ENCODE measurements at places on chromosomes 11 and 22.
A peak's percentile ranks its signal among the peaks of the same experiment; 100 is the strongest.

DNA sequence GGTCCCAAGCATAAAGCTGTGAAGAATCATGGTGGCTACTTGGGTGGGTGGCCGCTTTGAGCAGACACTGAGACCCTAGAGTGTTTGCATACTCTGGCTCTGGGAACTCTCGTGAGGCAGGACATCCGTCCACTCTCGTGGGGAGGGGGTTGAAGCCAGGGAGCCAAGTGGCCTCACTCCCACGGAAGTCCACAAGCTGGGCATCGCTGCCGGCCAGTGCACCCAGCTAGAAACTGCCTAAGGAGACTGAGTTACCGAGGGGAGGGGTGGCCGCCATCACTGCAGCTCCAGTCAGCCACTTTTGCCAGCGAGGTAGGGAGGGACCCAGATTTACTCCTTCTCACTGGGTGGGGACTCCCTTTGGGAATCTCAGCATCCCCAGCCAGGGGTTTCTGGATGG lies 20.5 kb downstream of the MRGPRX2 start:
- no peak for DNase-seq
- no peaks in the 10 kb centered on the region for H3K4me1 ChIP-seq
- H3K27ac ChIP-seq: no peak overlapping the region
- no peak overlapping the region for H3K4me3 ChIP-seq
- no peaks in the 10 kb centered on the region for H3K36me3 ChIP-seq

DNA sequence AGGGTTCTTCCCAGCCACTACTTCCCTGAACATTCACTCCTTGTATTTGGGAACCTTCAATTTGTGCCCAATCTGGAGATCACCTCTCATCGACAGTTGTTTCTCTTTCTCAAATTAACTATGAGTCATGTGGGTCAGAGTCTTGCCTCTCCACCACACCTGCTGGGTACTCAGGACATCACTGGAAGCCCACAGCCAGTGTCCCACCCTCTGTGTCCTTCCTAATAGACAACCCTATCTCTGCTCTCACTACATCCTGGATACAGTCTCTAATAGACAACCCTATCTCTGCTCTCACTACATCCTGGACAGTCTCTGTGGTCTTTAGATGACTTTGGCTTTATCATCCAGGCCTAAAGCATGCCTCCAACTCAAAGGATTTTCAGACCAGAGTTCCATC lies 70.1 kb downstream of the ARL14EP start:
- H3K4me1 ChIP-seq: peaks cover 25% of the 10 kb centered on the region
- H3K36me3 ChIP-seq: no peaks in the 10 kb centered on the region
- DNase-seq: no peak
- H3K27me3 ChIP-seq: no peaks in the 10 kb centered on the region

DNA sequence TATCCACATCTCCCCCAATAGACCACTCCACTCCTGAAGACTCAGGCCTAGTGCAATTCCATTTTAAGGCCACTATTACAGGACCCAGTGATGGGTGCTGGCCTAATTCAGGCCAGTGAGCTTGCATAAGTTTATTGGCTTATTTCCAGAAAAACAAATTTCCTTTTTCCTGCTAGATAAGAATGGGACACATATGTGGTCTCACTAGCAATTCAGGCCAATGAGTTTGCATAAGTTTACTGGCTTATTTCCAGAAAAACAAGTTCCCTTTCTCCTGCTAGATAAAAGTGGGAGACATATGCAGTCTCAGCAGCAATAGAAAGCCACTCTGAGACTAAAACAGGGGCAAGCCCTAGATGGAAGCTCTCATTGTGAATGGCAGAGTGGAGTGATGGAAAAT lies 22.4 kb downstream of the ADM start:
- no peaks in the 10 kb centered on the region for H3K36me3 ChIP-seq
- H3K27me3 ChIP-seq: no peaks in the 10 kb centered on the region
- H3K4me1 ChIP-seq: peaks cover 75% of the 10 kb centered on the region
- peak overlapping the region; percentile 60 for H3K27ac ChIP-seq
- no peak overlapping the region for H3K4me3 ChIP-seq

DNA sequence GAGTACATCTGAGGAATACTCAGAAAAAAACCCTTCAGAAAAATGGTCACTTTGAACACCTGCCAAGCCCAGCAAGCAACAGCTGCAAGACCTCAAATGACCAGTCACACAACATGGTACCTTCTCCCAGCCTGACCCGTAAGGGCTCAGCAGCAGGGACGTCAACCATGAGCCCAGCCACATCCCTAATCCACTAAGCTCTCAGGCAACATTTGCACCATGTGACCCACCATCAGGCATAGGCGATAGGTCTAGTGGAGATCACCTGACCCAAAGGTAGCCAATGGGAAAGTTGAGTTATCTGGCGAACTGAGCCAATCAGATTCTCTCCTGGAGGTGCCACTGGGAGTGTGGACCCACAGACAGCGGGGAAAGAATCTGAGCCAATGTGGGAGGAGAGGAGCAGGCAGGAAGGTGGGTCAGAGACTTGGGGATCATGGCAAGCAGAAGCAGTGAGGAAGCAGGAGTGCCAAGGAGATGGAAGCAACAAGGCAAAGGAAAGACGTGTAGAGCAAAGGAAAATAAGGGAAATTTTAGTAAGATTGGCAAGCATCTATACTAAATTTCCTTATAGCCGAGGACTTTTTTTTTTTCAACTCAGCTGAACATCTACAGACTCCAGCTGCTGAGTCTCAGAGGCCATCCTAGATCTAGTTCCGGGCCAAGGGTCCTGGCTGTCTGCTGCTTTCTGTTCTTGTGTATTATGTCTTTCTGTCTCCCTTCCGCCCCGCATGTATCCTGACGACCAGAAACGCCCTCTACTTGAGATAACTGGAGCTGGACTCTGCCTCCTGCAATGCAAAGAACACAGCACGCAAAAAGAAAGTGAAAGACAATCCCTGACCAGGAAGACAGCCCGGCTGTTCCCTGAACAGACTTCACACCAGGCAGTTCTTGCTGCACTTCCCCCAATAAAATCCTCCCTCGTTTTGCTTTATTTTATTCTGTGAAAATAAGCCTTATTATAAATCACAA lies 11.0 kb upstream of the PLAAT2 start:
- no peaks in the 10 kb centered on the region for H3K36me3 ChIP-seq
- H3K27me3 ChIP-seq: no peaks in the 10 kb centered on the region
- H3K4me1 ChIP-seq: peaks cover 29% of the 10 kb centered on the region
- peak overlapping the region; percentile 79 for H3K27ac ChIP-seq
- peak; percentile 46 for DNase-seq

DNA sequence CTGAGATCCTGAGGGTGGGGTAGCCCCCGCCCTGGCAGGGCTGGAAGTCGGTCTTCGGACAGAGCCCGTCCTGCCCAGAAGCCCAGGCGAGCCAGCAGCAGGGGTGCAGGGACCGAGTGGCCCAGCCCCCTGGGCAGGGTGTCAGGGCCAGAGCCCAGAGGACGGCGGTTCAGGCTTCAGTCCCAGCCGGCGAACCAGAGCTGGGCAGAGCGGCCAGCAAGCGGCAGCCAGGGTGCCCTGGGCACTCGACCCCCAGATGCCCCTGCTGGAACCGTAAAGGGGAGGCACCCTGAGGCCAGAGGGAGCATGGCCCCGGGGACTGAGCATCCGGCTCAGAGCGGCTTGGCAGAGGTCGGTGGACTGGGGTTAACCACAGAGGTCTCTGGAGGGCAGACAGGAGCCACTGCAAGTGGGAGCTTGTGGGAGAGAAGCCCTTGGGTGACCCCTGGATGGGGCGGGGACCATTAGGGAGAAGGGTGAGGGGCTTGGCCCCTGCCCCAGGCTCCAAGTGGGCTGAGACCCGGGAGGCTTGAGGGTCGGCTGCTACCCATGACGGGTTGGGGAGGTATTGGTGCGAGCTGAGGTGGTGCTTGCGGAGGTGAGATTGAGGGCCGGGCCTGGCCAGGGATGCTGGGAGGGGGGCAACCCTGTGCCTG lies 15.9 kb downstream of the LSP1 start:
- H3K27ac ChIP-seq: peak overlapping the region; percentile 8
- no peak for DNase-seq
- H3K4me1 ChIP-seq: no peaks in the 10 kb centered on the region
- no peaks in the 10 kb centered on the region for H3K27me3 ChIP-seq
- peak overlapping the region; percentile 10 for H3K4me3 ChIP-seq
- H3K36me3 ChIP-seq: no peaks in the 10 kb centered on the region

DNA sequence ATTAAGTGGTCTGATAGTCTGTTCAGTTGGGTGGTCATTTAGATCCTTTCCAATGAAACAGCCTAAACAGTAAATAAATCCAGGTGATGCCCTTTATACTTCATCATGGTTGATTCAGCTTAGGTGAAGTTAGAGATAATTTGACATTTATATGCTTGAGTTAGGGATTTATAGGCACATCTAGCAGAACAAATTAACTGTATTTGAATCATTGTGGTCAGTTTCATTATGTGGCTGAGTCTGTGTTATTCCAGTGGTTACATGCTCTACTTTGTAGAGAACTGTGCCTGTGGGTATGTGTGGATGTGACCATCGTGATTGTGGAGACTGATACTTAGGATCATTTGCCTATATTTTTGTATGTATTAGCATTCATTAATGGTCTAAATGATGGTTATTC lies 194.6 kb downstream of the DDX10 start:
- DNase-seq: no peak
- no peak overlapping the region for H3K4me3 ChIP-seq
- H3K36me3 ChIP-seq: no peaks in the 10 kb centered on the region
- H3K27me3 ChIP-seq: no peaks in the 10 kb centered on the region
- H3K27ac ChIP-seq: no peak overlapping the region

- H3K36me3 ChIP-seq: peaks cover 88% of the 10 kb centered on the region
- no peak overlapping the region for H3K27ac ChIP-seq
- H3K4me1 ChIP-seq: no peaks in the 10 kb centered on the region
- no peak overlapping the region for H3K4me3 ChIP-seq
Observed at GRCh38 chr22:26461188-26461810, 22.3 kb downstream of the HPS4 start.

DNA sequence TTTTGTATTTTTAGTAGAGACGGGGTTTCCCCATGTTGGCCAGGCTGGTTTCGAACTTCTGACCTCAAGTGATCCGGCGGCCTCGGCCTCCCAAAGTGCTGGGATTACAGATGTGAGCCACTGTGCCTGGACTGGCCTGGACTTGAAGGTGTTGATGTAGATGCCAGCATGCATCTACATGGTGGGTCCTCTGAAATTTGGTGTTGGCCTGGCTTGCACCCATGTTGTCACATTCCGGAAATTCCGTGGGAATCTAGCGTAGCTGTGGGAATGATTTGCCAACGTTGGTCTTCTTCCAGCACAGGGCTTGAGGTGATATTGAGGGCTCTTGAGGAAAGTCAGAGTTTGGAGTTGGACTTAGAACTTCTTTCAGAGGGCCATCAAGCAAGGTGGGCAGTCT lies 6.5 kb downstream of the PACS1 start:
- no peak overlapping the region for H3K4me3 ChIP-seq
- no peaks in the 10 kb centered on the region for H3K27me3 ChIP-seq
- H3K4me1 ChIP-seq: peaks cover 19% of the 10 kb centered on the region
- DNase-seq: no peak
- H3K27ac ChIP-seq: no peak overlapping the region

- peak overlapping the region; percentile 48 for H3K4me3 ChIP-seq
- H3K4me1 ChIP-seq: no peaks in the 10 kb centered on the region
- H3K27ac ChIP-seq: peak overlapping the region; percentile 72
- H3K27me3 ChIP-seq: no peaks in the 10 kb centered on the region
- H3K36me3 ChIP-seq: no peaks in the 10 kb centered on the region
- no peak for DNase-seq
Observed at GRCh38 chr11:2891326-2892214, 6.0 kb upstream of the CDKN1C start.

GRCh38 chr11:110377434-110377833 lies 52.3 kb upstream of the FDX1 start:
- H3K4me3 ChIP-seq: no peak overlapping the region
- H3K4me1 ChIP-seq: peaks cover 8% of the 10 kb centered on the region
- no peak overlapping the region for H3K27ac ChIP-seq
- no peak for DNase-seq
- H3K36me3 ChIP-seq: no peaks in the 10 kb centered on the region

GRCh38 chr22:19242699-19243098 lies 48.8 kb downstream of the CLTCL1 start:
- H3K27me3 ChIP-seq: no peaks in the 10 kb centered on the region
- H3K4me1 ChIP-seq: no peaks in the 10 kb centered on the region
- H3K27ac ChIP-seq: no peak overlapping the region
- no peaks in the 10 kb centered on the region for H3K36me3 ChIP-seq
- no peak for DNase-seq

DNA sequence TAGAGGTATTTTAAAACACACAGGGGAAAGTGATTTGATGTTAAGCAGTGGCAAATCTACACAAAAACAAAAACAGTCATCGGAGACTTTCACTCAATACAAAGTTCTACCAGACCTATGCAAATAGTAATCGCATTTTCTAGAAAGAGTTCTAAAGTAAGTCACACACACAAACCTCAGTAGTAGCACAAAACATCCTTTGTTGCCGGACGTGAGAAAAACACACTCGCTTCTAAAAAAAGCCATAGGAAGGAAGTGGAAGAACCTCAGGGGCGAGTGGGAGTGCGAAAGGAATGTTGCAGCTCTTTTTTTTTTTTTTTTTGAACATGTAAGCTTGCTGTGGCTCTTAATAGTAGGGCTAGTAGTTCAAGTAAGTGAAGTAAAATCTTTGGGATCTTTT lies 88.9 kb downstream of the MAML2 start:
- no peaks in the 10 kb centered on the region for H3K27me3 ChIP-seq
- no peaks in the 10 kb centered on the region for H3K36me3 ChIP-seq
- H3K27ac ChIP-seq: peak overlapping the region; percentile 38

DNA sequence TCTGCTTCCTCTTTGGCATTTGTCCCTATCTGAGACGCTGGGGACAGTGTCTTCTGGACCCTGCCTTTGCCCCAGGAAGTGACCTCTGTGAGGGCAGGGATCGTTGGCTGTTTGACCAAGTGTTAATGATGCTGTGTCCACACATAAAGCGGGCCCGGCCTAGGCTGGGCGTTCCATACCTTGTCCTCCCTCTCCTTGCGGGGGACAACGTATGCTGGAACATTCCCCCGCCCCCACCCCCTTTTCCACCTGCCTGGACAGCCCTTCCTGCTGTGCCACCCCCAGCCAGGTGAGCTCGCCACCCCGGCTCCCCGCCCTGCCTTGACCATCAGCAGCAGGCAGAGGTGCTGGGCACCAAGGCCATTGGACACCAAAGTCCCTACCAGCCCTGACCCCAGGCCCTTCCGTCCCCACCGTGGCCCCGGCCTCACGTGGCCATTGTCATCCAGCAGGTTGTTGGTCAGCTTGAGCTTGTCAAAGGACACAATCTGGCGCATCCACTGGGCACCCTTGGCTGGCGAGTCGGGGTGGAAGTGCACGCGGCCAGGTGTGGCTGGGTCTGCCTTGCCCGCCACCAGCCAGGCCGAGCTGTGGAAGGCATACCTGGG lies 4.1 kb upstream of the NUDT8 start:
- no peaks in the 10 kb centered on the region for H3K36me3 ChIP-seq
- H3K4me3 ChIP-seq: no peak overlapping the region
- H3K4me1 ChIP-seq: no peaks in the 10 kb centered on the region
- H3K27me3 ChIP-seq: no peaks in the 10 kb centered on the region

DNA sequence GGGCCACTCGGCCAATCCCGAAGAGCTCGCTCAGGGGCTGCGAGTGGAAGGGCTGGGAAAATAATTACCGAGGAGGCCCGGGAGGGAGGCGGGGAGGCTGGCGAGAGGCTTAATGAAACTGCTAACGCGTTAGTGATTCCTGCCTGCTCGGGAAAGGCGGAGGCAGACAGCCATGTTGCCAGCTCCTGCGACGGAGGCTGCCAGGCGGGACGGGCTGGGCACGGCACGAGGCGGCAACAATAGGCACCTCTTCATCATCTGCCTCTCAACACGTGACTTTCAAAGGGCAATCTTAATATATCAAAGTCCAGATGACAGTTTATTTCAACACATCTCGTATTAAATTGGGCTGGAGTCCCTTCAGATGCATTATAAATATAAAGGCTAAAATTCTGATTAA lies 68.0 kb upstream of the TCF20 start:
- no peak overlapping the region for H3K4me3 ChIP-seq
- peaks cover 15% of the 10 kb centered on the region for H3K27me3 ChIP-seq
- no peak overlapping the region for H3K27ac ChIP-seq
- no peak for DNase-seq
- H3K36me3 ChIP-seq: no peaks in the 10 kb centered on the region

Data from tibial nerve (tissue), 4 donors.